ENCODE measurements at places on chromosomes 7 and 10.

DNA sequence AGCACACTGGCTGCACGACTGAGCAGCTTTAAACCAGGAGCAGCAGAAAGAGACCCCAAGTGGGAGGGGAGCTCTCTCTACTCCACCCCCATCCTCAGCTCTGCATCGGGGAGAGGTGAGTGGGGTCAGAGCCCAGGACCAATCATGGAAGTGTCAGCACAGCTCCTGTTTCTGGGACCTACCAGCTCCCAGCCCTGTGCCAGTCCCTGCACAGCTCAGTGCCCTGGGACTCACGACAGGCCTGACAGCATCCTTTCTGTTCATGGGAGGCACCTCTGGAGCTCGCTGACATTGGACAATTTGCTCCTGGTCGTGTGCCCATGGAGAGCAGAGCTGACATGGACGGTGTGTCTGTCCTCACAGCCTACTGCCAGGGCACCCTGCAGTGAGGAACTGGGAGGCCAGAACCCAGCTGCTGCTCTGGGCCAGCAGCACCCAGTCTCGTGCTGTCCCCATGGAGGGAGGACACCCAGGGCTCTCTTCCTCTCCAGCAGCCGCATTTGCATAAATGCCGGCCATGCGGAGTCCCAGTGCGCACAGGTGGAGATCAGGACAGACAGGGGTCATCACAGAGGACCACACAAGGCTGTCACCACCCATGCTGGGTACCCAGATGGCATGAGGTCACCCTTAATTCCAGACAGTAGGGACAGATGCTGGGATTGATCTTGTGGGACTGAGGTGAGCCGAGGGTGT lies 45.9 kb upstream of the MSMB start:
- DNase-seq = no peak

DNA sequence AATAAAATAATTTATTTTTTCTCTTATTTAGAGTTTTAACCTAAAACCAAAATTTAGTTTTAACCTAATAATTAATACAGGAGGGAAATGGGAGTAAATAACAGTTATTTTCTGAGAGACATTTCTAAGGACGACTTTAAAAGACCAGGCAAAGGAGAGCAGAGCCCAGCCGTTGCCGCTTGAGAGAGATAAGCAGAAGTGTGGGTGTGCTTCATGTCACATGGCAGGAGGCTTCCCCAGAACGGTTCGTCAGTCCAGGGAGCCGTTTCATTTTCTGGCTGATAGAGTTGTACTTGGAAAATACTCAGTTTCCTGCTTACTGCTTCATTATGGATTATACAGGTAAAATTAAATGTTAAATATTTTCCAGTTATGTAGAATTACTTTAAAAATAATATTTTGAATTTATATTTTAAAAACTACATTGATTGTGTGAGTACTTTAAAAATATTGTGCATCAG lies 61.4 kb downstream of the ST7 start:
- DNase-seq = no peak

- no peak for DNase-seq
Measured at GRCh38 chr7:30699706-30700495, 17.6 kb upstream of the CRHR2 start.

DNA sequence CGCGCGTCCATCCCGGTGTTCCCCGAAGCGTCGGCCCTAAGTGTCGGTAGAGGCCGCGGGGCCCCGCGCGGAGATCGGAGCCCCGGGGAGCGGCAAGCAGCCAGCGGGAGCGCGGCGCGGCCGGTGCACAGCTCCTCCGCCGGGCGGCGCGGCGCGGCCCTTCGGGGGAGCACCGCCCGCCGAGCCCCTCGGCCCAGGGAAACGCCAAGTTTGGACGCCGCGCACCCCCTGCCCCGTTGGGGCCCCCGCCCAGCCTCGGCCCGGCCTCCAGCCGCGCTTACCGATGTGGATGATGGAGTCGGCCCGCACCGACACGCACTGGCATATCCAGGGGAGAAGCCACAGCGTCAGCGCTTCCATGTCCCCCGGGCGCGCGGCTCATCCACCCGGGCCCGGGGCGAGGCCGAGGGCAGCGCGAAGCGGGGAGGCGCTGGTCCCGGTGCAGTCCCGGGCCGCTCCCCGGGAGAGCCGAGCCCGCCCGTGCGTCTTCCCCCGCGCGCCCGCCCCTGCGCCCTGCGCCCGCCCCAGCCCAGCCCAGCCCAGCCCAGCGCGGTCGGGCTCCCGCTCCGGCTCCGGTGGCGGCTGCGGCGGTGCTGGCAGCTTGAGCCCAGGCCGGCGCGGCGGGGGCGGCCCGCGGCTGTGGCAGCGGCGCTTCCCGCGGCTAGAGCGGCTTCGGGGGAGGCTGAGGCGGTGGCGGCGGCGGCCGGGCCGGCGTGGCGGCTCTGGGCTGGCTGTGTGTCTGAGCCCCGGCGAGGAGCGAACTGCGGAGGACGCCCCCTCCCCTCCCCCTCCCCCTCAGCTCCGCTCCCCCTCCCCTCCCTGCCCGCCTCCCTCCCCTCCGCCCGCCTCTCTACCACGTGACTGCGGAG lies at the start of gene GRID1:
Gene GRID1 (minus strand): TSS at position 763 of the 869 bp plus-strand sequence.
- no peak for DNase-seq

DNA sequence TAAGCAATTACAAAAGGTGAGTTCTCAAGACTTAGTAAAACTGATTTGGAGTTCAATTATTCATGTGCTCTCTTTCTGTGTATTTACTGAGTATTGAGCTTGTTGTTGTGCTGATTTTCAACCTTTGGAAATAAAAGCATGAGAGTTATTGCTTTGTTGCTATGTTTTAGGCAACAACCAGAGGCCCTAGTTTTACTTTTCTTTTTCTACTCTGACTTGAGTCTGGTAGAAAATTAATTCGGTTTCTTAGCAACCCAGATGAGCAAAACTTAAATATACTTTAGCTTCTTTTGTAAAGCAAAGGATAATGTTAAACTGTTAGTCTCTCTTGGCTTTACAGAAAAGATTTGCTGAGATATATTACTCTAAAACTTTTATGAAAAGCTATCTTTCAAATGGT lies 66.4 kb upstream of the SCIN start:
- no peak for DNase-seq

DNA sequence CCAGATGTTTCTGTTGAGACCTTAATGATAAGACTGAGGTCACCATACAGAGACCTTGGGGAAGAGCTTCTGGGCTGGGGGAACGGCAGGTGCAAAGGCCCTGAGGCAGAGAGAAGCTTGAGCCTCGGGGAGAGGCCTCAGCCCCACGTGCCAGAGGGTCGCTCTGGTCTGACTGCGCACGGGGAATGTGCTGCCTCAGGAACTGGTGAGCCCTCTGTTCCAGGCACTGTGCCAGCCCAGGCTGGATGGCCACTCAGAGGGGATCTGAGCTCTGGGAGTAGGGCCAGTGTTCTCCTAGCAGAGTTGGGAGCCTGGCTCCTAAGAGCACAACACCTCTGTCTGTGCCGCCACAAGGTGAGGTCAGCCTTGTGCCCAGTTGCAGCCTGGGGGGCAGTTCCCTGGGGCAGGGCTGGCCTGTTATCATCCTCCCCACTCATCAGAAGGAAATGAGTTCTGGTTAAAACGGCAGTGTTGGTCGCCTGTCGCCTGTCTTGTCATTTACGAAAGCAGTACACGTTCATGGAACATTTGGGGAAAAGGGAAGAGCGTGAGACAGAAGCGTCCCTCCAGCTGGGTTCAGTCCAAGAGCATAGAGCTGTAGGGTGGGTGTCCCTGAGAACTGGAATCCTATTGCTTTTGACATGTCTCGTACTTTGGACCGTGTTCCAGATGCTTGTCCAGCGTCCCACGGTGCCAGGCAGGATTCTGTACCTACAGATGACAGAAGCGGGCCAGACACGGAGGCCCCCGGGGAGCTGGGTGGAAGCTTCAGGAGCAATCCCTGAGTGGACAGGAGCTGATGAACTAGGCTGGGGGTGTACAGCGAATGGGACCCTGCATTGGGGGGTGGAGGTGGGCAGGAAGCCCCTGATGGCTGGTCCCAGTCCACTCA lies 4.3 kb downstream of the TTYH3 start:
- no peak for DNase-seq

GRCh38 chr7:33334349-33334748 lies 205.0 kb downstream of the BBS9 start:
- DNase-seq = no peak

GRCh38 chr7:149009527-149009926 lies 18.8 kb downstream of the PDIA4 start:
- DNase-seq = no peak

- no peak for DNase-seq
Measured at GRCh38 chr7:150756858-150757257, 19.6 kb downstream of the GIMAP5 start.

- DNase-seq = no peak
Measured at GRCh38 chr10:91022924-91023699, 102.2 kb upstream of the ANKRD1 start.

- no peak for DNase-seq
Measured at GRCh38 chr7:33190688-33191304, 61.4 kb downstream of the BBS9 start.

DNA sequence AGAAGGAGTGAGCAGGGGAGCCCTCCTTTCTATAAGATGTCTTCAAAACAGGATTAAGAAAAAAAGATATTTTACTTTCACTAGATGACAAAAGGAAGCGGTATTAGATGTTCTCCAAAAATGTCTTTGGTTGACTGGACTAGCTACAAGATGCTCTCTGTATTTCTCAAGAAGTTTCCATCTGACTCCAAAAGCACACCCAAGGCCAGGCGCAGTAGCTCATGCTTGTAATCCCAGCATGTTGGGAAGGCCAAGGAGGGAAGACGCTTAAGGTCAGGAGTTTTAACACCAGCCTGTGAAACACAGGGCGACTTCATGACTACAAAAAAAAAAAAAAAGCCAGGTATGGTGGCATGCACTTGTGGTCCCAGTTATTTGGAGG lies 84.5 kb downstream of the PIP4K2A start:
- DNase-seq = no peak

- no peak for DNase-seq
Measured at GRCh38 chr10:61136139-61136538, 192.2 kb upstream of the RHOBTB1 start.

DNA sequence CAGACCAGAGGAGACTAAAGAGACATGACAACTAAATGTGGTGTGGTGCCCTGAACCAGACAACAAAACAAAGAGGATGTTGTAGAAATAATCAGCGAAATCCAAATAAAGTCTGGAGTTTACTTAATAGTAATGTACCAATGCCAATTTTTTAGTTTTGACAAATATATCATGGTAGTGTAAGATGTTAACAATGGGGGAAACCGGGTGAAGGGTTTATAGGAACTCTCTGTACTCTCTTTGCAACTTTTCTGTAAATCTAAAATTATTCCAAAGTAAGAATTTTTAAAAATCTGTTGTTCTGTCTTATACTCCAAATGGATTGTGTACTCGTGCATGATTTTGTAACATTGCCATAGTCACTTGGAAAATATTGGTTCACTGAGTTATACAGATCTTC lies 129.3 kb downstream of the CNNM2 start:
- no peak for DNase-seq

- DNase-seq = no peak
Measured at GRCh38 chr7:97012365-97013133, 7.2 kb downstream of the DLX6 start.

- DNase-seq = no peak
Measured at GRCh38 chr10:103154521-103155299, 38.4 kb downstream of the NT5C2 start.

DNA sequence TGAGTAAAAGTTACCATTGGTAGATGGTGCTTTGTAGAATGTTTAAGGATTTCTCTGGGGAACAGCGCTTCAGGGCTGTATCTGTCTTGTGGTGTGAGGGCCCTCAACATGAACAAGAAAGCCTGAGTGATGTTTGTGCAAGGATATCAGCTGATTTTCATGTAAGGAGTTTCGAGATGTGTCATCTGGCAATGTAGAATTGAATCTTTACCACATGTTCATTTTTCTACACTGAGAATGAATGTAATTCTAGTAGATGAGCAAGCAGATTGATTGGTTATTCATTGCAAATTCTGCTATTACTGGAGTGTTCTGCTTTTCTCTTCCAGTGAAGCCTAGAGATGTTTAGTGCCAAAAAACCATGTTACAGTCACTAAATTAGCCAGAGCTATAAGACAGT lies 87.7 kb downstream of the ST7 start:
- no peak for DNase-seq

DNA sequence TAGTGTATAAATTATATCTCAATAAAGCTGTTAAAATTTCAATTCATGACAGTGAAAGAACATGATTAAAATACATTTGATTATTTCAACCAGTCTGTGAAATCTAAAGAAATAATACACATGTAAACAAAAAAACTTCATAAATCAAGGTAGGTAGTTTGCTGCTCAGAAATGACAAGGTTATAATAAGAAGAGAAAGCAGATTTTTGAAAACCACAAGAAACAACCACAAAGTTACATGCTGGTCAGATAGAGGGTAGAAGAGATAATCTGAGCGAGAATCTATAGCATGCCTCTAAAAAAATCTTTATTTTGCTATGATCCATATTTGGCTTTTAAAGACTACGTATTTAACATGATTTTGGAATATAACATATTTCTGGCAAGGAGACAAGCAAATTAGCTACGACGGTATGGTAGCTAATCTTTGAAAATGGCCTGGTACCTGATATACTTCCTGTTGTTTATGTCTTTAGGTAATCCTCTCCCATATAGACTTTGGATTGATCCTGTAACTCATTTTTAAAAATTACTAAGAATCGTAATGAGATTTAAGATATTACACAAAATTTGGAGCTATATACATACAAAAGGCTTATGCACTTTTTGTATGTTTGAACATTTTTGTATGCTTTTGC lies 23.5 kb upstream of the VCL start:
- DNase-seq = no peak

DNA sequence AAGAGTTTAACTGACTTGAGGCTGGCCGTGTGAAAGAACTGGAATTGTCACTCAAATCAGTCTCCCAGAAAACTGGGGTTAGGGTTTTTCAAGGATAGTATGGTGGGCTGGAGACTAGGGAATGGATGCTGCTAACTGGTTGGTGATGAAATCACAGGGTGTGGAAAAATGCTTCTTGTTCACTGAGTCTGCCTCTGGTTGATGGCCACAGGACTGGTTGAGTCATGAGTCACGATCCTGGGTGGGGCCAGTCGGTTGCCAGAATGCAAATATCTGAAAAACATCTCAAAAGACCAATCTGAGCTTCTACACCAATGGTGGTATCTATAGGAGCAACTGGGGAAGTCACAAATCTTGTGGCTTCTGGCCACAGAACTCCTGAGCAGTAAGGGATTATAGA lies 16.3 kb upstream of the BAMBI start:
- DNase-seq = no peak

DNA sequence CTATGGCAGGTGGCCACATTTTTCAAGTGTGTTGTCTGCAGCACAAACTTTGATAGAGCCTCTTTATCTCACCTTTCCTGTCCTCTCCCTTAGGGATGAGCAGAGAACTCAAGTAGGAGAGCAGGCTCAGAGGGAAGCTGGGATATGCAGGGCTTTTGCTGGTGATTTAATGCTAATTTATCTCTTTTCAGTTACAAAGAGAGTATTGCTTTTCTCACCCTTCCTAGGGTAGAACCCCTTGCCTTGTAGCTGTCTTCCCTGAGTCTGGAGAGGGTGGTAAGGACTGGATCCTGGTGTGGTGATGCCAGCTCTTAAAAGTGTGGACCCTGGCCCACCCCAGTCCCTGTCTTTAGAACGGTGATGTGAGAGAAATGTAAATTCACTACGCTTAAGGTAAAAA lies 1061.4 kb downstream of the TYW1 start:
- no peak for DNase-seq

- no peak for DNase-seq
Measured at GRCh38 chr10:94310369-94310768, 52.4 kb downstream of the NOC3L start.

Measured in stimulated activated CD8-positive, alpha-beta memory T cell treated with anti-CD3 and anti-CD28 coated beads, Interleukin-15, amount 100 ng/mL, for 48 hours (primary cell).